Stimulated activated CD4-positive, alpha-beta T cell treated with anti-CD3 and anti-CD28 coated beads, Interleukin-1b, Interleukin-23, amount 100 ng/mL, for 48 hours (primary cell): ENCODE measurements at places on chromosomes 13 and 19.

GRCh38 chr13:48094404-48094780 is 512 bp downstream of the MED4 start:
- DNase-seq, result no peak

GRCh38 chr13:50712881-50713280 is 130.6 kb downstream of the DLEU7 start:
- DNase-seq, result no peak

DNA sequence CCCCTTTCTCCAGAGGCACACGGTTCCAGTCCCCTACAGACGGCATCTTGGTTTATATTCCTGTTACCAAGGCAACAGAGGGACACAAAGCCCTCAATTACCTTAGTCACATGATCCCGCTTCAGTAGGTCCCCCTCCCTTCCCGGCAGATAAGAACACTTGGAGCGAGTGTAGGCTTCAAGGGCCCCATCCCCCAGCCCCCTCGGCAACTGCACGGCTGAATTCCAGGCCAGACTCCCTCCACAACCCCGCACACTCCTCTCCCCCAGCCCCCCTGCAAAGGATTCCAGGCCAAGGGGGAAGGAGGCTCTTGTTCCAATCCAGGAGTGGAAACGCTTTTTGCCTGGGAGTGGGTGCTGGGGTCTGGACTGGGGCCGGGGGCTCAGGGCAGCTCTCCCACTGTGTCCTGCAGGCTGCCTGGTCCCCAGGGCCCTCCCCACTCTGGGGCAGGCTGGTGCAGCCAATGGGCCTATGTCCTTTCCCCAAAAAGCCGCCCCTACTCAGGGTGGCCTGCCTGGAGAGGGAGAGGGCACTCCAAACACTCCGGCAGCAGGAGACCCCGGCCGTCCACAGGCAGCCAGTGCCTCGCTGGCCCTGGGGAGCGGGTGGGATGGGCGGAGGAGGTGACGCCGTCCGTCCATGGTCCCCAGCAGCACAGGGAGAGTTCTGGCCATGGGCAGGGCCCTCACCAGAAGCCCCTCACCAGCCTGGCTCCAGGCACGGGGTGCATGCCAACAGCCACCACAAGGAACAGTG is 62.6 kb downstream of the MLLT1 start:
- no peak for DNase-seq

DNA sequence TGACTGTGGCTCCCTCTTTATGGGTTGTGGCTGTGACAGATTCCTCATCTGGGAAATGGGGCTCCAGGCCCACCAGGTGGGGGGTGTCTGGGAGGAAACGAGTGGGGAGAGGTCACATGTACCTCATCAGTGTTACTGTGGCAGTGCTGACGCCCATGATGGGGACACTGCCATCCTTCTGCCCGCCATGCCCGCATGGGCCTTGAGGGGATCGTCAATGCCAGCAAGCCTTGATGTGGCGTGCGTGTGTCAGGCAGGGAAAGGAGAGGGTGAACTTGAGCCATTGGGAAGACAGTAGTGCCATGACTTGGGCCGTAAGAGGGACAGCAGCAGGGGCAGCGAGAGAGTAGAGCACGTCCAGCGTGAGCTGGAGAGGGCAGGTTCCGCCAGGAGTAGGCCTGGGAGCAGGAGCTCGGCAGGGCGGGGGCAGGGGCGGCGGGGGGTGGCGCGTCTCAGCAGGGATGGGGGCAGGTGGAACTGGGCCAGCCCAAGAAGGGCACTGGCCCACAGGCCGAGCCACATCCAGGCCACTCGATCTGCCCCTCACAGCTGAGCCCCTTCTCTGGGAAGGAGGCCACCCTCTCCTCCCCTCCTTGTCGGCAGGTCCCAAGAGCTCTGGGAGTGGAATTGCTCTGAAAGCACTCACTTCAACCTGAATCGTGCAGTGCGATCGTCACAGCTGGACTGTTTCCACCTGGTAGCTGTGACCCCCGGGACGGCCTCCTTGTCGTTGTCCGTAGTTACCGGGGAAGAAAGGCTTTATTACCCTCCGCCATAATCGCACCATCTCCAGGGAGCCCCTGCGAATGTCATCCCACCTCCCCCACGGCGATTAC is 9.9 kb downstream of the KLHL26 start:
- DNase-seq, result no peak

DNA sequence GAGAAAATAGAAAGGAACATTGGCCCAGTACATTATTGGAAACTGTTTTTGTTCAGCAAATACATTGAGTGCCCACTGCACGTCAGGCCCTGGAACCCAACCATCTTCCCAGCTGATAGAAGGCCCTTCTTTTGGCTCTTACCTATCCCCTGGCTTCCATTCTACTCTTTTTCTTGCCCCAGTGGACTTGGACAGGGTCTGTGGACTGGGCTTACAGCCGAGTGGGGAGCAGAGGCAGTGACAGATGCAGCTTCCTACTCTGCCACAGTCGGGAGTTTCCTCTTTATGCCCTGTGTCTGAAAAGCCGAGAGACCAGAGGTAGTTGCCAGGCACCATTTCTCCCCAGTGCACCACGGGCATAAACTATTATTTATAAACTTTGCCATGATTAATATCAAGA is 70.4 kb downstream of the ARHGAP35 start:
- DNase-seq, result no peak

GRCh38 chr13:98490866-98491265 is 86.0 kb downstream of the STK24 start:
- DNase-seq, result no peak

DNA sequence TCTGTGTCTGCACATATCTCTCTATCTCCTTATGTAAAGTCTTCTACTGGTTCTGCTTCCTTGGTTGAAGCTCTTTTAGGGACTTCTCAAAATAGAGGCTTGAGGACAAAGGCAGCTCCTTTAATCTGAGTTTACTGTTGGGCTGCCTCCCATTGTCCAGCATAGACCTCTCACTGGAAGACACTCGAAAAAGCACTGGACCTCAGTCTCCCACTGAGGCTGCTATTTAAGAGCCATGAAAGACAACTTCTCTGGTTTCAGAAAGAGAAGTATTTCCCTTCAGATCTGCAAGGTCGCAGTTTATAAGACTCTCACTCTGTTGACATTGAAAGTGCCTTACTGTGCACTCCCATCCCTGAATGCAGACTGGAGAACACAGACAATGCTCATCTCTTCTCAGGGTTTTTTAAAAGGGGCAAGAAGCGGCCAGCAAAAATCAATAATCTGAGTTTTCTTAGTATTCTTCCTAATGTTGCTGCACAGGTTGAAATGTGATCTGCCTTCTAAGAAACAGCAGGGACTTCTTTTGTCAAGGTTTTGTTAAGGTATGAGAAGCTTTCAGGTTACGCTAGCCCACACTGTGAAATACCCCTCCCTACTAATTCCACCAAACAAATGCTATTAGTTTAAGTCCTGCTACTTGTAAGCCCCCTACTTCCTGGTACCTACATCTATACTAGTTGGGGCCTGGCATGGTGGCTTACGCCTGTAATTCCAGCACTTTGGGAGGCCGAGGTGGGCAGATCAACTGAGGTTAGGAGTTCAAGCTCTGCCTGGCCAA is 450.0 kb upstream of the SLC10A2 start:
- no peak for DNase-seq

DNA sequence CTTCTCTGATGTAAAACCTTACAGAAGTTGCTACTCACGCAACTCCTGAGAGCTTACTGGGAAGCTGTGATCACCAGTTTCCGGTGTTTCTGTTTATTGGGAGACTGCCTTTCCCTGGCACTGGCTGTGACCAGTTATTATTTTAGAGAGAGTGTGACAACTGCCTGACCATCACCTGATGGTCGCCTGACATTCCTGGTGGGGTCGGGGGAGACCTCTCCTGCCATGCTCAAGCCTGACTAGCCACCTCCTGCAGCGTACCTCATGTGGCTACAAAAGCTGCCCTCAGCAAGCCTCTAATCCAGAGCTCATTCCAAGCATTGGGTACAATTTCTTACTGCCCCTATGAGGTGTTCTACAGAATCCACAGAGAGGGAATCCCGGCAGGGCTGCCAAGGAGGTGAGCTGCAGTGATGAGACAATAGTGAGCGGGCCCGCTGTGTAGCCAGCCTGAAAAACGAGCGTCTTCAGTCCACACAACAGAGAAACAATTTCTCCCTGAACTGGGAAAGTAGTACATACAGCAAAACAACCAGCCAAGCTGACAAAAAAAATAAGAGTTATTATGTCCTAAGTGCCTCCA is 28.7 kb downstream of the GJA3 start:
- no peak for DNase-seq

GRCh38 chr13:43947897-43948458 is 68.3 kb downstream of the LACC1 start:
- no peak for DNase-seq

DNA sequence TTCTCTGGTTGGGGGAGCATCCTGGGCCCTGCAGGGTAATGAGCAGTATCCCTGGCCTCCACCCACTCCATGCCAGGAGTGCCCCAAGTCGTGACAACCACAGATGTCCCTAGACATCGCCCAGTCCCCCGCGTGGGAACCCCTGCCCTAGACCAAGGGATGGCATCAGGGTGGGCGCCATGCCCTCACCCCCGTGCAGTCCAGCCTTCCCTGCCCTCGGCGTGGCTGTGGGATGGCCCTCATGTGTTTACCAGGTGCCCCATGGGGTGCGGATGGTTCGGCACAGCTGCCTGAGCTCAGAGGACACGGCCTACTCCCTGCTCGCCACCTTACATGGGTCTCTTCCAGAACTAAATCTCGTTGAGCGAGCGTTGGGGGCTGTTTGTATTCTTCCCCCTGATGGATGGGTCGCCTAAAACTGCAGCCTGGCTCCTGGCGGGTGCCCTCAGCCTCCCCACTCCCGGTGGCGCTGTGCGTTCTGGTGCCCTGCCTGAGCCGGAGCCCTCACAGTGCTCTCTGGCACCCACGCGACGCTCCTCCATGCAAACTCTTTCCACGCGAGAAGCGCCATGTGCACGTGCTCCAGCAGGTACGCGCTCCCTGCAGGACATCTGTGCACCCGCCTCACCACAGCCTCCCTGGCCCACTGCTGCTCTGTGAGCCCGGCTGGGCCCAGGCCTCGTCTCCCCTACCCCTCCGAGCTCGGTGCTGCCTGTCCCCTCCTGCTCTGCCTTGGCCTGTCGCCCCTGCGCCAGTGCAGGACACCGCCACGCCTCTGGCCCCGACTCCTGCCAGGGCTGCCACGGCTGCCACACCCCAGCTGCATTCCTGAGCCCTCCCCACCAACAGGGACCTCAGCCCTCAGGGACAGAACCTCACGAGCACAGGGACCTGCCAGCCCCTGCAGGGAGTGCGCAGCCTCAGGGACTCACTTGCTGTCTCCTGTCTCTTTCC is 145.0 kb downstream of the KDM4B start:
- DNase-seq, result no peak

DNA sequence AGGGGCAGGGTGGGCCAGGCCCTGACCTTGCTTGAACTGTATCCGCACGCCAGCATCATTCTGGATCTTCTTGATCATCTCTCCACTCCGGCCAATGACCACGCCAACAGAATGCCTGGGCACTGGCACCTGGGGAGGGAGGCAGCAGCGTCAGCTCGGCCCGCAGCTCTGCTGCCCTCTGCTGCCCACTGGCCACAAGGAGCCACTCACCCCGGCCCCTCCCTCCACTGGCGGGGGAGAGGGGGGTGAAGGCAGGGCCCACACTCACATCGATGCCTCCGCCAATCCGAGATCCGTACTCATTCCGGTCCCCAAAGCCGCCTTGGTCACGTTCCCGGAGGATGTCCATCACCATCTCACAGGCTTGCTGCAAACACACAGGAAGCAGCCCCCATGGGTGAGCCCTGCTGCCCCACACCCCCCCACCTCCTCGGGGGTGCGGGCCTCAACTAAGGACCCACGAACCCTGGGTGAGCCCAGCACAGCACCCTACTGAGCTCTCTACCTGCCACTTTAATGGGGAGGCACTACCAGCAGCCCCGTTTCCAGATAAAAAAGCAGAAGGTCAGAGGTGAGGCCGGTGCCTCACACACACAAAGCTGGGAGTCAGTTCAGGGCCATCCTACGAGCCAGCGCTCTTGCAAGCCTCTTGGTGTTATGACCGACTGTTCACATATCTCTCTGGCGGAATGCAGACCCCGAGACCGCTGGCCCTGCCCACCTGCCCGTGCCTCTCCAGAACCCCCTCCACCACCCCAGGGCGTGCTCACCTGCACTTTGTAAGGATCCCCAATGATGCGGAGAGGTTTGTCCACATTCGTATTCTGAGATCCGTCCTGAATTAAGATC is 6.7 kb downstream of the KHSRP start:
- no peak for DNase-seq

DNA sequence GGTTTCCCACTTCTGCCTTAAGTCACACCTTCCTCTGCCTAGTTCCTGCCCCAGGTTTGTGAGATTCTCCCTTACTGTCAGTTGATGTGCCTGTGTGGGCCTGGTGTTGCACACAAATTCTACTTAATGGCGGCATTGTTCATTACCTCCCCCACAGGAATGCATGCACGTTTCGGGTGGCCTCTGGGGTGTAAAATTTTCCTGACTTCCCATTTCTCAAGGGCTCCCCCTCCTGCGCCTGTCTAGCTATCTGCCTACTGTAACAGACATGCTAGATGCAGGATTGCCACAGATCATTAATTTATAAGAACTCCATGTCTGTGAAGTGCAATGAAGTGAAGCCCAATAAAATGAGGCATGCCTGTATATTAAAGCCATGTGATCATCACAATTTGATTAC is 1466.3 kb downstream of the PCDH9 start:
- no peak for DNase-seq
